ENCODE measurements at places on chromosomes 4 and X.
A peak's percentile ranks its signal among the peaks of the same experiment; 100 is the strongest.

DNA sequence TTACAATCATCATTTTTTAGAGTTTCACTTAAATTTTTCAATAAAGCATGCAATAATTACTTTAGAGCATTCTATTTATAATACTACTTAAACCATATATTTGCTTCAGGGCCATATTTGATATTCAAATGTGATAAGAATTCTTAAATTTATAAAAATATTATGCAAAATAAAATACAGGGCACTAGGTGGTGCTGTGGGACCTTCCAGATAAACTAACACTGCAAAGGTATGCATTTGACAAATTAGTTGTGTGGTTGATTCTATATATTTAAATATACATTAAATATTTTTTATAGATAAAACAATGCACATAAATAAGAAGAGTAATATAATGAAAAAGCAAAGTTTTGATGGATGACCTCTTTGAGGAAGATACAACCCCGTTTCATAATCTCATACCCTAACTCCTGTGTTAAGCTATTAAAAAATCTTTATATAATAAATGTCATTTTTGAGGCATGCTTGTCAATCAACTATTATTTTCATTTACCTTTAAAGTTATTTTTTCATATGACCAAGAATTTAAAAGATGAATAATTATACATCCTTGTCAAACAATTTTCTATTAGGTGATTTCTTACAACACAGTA, 128.4 kb downstream of the REELD1 start:
- DNase-seq: peak; percentile 53

GRCh38 chrX:14508025-14508690, 21.2 kb upstream of the GLRA2 start:
- no peak for DNase-seq

DNA sequence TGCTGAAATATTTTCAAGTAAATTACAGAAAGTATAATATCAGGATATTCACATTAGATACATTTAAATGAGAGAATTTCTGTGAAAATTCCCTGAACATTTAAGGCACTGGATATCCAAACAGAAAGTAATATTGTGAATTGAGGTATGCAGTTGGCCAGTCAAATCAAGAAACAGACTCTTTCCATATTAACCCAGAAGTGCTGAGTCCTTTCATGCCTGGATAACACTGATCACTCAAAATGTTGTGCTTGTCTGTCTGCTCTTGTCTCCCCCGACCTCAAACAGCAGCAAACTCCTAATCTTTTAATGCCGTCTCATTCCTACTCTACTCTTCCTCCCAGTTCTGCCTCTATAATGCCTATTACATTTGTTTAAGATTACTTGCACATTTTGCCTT, 51.2 kb downstream of the TBC1D9 start:
- no peak for DNase-seq

GRCh38 chr4:37634180-37634579, 52.0 kb downstream of the RELL1 start:
- no peak for DNase-seq

DNA sequence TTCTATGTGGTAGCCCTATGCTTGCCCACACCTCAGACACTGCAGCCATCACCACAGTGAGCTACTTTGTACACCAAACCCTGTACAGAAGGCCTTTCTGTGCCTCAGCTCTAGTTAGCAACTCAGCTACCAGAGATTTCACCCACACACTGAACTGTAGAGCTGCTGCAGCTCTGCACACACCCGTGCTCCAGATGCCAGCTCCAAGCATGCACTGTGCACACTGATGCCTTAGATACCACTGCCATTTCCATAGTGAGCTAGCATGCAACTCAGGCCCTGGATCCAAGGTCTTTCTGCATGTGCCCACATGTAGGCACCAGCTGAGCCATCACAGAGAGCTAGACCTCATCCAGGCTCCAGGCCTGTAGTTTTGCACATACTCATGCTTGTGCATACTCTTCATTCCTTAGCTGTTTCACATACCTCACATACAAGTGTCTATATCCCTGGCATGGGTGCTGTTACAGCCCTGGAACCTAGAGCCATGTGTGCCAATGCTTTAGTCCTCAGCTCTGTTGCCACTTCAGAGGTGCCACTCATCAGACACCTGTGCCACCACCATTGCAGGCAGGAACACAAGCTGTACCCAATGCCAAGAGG, 423.5 kb upstream of the NDST3 start:
- DNase-seq: no peak

GRCh38 chr4:169275180-169275579, 4.4 kb upstream of the SH3RF1 start:
- DNase-seq: no peak

DNA sequence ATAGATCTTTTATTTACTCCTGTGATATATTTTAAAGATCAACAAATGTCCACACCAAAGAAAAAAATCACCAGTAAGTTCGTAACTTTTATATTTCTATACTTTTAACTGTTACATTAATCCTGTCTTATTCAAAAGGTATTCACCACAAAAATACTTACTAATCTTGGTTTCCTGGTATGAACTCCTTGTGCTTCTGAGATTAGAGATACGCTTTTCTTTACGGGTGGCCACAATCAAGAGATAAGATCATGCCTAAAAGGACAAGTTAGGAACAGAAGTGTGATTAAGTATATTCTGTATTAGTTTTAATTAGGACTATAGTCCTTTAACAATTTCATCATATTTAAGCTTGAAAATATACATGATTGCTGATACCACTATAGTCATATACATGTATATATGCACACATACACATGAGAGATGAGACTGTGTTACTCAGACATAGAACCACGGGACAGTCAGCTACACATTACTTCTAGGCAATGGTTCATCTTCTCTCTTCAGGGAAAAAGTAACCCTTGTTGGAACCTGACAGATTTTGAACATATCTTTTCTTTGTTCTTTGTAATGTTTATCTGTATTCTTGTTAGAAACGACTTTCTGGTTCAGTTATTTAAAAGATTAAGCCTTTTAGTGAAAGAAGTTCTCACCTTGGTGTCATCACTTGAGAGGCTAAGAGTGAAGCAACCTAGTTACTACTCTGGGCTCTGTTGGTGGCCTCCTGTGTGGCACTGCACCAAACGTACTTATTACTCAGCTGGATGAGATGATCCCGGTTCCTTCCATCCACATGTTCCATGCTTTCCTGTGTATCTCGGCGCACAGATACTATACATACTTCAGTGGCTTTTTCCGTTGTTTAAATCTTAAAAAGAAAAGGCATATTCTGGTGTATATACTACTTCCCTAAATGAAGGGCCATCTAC, 146.1 kb downstream of the CBR4 start:
- no peak for DNase-seq

DNA sequence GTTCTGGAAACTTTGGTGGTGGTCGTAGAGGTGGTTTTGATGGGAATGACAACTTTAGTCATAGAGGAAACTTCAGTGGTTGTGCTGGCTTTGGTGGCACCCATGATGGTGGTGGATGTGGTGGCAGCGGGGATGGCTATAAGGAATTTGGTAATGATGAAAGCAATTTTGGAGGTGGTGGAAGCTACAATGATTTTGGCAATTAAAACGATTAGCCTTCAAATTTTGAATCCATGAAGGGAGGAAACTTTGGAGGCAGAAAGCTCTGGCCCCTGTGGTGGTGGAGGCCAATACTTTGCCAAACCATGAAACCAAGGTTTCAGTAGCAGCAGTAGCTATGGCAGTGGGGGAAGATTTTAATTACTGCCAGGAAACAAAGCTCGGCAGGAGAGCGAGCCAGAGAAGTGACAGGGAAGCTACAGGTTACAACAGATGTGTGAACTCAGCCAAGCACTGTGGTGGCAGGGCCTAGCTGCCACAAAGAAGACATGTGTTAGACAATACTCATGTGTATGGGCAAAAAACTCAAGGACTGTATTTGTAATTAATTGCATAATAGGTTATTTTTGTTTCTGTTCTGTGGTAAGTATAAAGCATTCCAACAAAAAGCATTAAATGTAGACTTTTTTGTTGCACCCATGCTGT, 23.2 kb upstream of the SOD3 start:
- DNase-seq: no peak

DNA sequence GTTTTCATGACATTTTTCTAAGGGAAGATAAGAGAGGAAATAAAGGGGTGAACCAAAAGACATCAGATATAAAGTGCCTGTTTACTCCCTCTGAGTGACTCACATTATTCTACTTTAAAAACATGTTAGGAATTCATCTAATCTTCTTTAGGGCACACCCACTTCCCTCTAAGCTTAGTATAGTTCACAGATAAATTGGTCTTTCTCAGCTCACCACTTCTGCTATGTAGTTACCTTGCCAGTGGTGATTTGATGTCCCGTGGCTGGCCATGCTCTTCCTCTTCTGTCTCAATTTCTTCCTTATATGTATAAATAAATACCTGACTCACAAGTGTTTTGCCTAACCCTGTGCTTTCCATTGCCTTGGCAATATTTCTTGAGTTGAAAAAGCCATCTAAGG, 96.8 kb downstream of the PDLIM5 start:
- no peak for DNase-seq

DNA sequence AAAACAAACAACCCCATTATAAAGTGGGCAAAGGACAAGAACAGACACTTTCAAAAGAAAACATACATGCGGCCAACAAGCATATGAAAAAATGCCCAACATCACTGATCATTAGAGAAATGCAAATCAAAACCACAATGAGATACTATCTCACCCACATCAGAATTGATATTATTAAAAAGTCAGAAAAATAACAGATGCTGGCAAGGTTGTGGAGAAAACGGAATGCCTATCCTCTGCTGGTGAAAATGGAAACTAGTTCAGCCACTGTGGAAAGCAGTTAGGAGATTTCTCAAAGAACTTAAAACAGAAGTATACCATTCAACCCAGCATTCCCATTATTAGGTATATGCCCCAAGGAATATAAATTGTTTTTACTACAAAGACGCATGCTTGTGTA, 112.5 kb downstream of the JADE1 start:
- no peak for DNase-seq

DNA sequence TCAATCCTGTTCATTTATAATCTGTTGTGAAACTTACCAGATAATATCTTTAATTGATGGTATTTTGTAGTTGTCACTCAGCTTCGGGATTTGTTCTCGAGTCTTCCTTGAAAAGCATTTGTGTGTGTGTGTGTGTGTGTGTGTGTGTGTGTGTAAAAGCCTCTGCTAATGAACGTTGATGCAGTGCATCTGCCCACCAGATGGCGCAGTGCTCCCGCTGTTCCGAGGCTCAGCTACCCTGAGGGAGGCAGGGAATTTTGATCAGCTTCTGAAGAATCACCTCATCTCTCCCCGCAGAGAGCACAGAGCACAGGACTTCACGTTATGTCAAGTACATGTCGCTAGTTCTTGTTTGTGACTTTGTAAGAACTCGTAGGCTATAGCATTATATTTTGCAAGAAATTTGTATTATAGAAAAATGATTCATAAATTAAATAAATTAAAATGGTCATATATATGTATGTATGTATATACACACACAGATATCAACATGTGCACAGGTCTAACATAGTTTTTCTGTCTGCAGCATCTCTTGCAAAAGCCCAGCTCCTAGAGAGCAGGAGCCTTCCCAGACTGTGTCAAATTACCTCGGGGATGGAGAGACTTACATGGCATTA, 316.7 kb upstream of the IGFBP7 start:
- peak; percentile 86 for DNase-seq

DNA sequence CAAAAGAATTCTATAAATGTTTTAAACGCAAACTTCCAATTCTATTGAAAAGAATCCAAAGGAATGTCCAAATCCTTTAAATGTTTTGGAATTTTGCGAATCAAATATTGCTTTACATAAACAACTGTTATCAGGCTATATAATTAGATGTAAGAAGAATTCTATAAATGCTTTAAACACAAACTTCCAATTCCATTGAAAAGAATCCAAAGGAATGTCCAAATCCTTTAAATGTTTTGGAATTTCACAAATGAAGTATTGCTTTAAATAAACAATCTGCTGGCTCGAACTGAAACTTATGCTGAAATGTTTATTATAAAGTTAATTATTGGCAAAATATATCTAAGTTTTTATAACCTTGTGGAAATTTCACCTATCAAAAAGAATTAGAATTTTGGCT, 16.1 kb downstream of the DAPP1 start:
- DNase-seq: no peak

DNA sequence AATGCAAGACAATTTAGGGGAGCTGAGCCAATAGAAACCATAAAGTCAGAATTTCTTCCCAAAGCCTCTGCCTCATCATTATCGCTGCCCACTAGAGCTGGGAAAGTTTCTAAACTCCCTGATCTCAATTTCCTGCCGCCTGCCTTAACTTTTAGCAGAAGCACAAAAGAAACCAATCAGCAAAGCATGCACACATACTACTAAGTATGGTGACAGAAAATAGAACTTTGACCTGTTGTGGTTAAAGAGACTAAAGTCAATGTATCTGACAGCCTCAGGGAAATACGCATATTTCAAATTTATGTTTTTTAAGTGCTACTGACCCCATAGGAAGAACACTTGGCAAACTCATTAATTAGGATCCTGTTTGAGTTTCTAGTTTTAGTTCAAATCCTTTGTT, 10.1 kb downstream of the STK26 start:
- DNase-seq: no peak

- peak; percentile 46 for DNase-seq
Observed at GRCh38 chrX:69616457-69617203, 717 bp downstream of the EDA start.

GRCh38 chr4:146465628-146466027, 56.1 kb downstream of the SLC10A7 start:
- DNase-seq: no peak

DNA sequence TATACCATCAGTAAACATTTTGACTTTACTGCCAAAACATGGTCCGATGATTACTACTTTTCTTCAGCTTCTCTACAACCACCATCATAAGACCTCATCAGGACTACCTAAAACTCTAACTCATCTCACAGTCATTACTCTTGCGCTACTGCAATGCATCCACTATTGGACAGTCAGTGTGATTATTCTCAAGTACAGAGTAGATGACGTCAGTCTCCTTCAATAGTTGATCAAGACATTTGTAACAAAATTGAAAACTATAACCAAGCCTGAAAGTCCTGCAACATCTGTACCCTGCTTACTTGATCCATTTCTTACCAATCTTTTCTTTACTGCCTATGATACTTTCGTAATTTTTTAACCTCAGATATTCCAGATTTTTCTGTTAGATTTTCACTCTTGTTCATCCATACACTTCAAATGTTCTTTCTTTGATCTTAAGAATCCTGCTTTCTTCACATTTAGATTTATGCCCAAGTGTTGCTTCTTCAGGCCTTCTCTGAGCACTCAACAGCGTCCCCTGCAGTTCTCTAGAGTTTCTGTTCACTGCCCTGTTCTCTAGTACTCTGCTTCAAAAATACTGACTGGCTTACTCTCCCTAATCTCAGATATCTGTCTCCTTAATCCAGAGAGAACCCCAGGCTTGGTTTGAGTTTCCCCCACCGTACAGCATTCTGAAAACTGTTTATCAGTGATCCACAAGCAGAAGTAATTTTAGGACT, 1517.6 kb downstream of the STIM2 start:
- DNase-seq: peak; percentile 16

GRCh38 chr4:89682808-89683207, 154.2 kb downstream of the SNCA start:
- DNase-seq: no peak

- DNase-seq: peak; percentile 90
Observed at GRCh38 chr4:2303686-2304320, 41.9 kb upstream of the MXD4 start.
